CD4-positive, alpha-beta T cell treated with Interleukin-15 for 1 hour (primary cell): ENCODE measurements at places on chromosomes 4 and X.

- no peak for DNase-seq
Observed at GRCh38 chr4:176546975-176547374, 227.2 kb downstream of the SPCS3 start.

DNA sequence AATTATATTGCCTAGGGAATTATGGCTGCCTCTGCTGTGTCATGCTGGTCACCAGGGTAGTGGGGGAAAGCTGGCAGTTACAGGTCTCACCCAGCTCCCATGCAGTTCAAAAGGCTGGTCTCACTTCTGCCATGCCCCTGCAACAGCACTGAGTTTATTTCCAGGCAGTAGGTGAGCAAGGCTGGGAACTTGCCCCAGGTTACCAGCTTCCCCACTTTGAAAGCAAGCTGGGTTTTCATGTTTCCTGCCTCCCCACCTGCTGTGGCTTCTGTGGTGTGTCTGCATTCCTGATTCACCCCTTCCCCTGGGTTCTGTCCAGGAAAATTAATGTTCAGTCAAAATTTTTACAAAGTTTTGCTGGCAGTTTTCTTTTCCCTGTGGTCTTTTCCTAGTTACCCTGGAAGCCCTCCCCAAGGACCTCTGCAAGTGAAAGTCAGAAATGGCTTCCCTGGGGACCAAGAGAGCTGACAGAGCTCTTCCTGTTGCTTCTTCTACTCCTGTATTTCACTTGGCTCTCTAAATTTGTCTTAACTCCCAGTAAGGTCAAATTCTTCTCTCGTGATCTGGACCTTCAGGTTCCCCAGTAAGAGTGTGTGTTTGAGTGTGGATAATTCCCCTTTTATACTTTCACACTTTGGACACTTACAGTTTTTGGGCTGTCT is 58.5 kb upstream of the AGTR2 start:
- no peak for DNase-seq

- no peak for DNase-seq
Observed at GRCh38 chr4:52704661-52705060, 45.6 kb upstream of the USP46 start.

DNA sequence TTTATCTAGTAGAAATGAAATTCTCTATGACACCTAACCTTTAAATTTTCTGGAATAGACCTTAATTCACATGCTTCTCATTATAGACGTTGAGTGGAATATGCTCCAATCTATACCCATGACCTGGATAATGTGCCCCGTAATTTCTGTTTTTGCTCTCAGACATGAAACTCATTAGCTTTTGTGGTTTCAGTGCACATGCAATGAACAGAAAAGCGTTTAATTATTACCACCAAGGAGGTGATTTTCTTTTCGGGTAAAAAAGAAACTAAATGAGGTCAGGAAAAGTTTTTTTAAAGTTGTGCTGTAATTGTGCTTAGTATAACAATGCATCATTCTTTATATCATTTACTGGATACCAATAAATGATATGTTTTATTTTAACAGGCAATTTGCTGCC is 1703.9 kb upstream of the TENM3 start:
- DNase-seq: no peak

DNA sequence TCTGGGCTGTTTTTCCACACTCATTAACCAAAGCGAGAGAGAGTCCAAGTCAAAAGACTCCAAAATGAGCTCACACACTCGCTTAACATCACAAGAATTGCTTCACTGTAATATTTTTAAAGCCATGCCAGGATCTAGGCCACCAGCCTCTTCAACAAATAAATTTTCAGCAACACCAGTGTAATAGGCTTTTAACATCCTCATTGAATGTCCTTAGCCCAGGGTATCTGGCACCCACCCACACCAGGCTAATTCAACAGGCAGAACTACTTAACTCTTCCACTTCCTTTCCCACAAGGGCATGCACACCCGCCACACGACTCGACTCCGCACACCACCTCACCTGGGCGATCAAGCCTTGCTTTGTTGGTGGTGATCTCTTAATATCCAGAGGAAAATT is 34.2 kb downstream of the FAT1 start:
- DNase-seq: no peak

DNA sequence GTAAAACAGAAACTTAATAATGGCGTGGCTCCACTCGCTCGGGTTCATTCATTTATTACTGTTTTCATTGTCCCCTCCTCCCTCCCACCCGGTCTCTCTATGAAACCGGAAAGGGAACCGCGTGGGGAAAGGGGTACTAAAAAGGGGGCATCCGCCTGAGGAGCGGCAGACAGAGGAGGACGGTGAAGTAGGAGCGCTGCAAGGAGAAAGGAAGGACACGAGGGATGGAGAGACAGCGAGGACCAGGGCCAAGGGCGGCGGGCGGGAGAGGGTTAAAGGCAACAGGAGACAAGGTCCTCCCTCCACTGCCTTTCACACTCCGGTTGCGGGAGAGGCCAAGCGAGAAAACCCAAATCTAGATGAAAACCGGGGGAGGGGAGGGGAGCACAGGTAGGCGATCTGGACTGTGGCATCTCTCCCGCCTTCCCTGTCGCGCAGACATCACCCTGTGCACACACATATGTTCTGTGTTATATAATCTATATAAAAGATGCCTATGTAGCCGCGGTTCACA is 829 bp downstream of the ELOVL6 start:
- peak; percentile 35 for DNase-seq

DNA sequence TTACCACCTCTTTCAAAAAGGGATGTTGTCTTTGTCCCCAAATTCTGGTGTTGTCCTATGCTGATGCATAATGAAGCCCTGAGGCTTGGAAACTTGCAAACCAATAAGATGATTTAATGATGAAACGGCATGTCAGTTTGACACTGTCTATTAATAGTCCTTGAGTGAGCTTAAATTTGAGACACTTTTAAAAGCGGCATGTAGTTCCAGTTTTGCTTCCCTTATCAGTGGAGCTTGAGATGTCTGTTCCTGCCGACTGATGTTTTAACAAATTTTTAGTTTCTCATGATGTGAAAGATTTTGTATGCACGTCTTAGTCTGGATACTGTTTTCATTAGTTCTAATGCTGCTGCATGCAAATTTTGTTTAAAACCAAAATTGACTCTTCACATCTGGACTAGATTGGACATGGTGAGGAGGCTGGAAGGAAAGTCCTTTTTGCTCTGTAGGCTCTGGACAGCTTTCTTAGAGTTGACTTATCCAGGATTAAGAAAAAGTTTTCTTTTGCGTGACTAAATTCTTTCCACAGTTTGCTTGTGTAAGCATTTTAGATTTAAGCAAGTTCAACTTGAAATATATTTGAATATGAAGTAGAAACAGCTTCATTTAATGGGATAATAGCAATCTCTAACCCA is 11.7 kb downstream of the C1GALT1C1 start:
- no peak for DNase-seq

DNA sequence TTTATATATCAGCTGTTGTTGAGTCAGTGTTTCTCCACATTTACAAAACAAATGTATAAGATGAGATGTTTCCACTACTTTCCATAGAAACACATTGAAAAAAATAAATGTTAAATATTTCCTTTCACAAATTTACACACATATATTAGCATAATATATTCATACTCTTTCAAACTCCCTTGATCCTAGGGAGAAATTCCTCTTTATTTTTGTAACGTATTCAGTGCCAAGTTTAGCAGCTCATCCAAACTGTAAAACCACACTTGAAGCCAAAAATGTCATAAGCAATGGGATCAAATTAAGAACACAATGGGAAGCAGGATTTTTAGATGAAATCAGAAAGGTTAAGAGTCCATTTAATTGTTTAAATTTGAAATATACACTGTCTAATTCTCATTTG is 381.1 kb upstream of the MAD2L1 start:
- DNase-seq: no peak

DNA sequence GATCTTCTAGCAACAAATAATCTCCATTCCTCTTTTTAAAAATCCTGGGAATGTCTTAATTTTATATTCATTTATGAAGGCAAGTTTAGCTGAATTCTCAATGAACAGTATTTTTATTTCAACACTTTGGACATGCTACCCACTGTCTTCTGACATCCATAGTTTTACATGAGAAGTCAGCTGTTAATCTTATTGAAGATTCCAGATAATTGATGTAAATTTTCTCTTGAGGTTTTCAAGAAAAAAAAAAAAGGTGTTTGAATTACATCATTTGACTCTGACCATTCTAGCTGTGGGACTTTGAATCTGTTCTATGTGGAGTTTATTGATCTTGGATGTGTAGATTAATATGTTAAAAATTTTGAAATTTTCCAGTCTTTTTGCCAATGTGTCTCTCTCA is 28.0 kb downstream of the PDHA2 start:
- DNase-seq: no peak

- no peak for DNase-seq
Observed at GRCh38 chr4:113468165-113469022, 293.1 kb downstream of the CAMK2D start.

- DNase-seq: no peak
Observed at GRCh38 chrX:25034889-25035288, 19.1 kb upstream of the ARX start.

DNA sequence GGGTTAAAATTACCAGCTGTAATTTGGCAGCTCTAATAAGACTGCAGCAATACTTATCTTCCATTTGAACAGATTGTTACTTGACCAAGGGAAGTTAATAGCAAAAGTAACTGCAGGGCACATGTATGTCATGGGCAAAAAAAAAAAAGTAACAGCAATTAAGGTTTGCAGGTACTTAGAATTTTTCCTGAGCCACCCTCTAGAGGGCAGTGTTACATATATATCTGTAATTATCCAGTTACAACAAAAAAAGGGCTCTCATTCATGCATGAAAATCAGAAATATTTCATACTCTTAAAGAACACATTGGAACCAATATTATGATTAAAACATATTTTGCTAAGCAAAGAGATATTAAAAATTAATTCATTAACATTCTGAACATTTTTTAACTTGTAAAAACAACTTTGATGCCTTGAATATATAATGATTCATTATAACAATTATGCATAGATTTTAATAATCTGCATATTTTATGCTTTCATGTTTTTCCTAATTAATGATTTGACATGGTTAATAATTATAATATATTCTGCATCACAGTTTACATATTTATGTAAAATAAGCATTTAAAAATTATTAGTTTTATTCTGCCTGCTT is 25.1 kb downstream of the XIAP start:
- no peak for DNase-seq

- DNase-seq: no peak
Observed at GRCh38 chrX:72330131-72330530, 24.4 kb upstream of the CITED1 start.

- no peak for DNase-seq
Observed at GRCh38 chrX:45372151-45372550, 171.5 kb upstream of the DIPK2B start.

DNA sequence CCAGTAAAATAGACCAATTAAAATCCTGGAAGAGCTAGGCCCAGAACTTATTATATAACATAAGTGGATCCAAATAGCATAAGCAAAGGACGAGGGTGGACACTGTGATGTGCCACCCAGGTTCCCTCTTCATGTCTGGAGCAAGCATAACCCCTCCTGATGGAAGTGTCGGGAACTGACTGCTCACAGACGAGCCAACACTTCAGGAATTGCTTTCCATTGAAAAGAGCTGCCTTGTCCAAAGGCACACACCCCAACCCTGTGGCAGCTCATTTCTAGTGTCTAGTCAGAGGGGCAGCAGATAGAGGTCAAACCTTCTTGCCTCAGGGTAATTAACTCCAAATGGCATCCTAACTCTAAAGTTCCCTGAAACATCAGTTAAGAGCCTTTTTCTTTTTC is 15.3 kb downstream of the DDIT4L start:
- DNase-seq: no peak

- no peak for DNase-seq
Observed at GRCh38 chr4:73021634-73022033, 47.9 kb downstream of the COX18 start.

DNA sequence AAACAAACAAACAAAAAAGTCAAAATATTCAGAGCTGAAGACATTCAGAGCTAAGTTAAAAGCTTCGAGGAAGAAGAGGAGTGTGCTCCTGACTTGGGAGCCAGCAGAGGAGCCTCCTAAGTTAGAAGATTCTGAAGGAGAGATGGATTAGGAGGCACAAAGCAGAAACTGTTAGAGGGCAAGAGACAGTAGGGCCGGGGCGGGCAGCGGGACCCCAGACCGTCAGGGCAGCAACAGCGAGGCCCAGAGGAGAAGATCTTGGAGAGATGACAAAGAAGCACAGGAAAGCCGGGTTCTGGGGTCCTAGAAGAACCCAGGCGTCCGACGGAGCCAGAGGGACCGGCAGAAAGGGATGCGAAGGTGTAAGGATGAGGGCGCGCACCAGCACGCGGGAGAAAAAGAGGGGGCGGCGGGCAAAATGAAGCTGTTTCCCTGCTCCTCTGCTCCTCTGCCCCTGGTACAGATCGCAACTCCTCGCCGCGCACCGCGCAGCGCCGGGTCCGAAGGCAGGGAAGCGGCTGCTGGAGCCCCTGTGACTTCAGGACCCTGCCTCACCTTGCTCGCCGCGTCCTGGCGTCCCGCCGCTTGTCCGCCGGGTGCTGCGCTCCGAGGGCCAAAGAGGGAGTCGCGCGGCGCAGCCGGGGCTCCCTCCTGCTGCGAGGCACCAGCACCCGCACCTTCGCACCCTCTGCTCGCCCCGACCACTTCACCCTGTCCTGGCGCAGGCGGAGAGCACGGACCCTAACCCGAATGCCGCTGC is 477 bp downstream of the KLHL13 start:
- DNase-seq: no peak

DNA sequence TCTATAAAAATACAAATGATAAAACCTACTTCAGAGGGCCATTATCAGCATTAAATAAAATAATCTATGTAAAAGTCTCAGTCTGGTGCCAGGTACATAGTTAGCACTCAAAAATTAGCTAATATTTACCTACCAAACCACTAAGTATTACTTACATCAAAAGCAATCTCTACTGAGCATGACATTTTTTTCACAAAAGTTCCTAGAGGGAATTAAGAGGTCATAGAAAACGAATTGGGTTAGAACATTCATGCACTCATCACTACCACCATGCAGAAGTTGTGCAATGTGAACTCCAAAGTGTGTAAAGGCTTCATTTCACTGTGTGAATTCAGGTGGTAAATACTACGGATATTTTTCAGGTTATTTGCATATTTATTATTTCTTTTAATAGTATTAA is 209.5 kb upstream of the FGF13 start:
- DNase-seq: no peak

GRCh38 chr4:14177987-14178386 is 550.5 kb upstream of the BOD1L1 start:
- DNase-seq: no peak

DNA sequence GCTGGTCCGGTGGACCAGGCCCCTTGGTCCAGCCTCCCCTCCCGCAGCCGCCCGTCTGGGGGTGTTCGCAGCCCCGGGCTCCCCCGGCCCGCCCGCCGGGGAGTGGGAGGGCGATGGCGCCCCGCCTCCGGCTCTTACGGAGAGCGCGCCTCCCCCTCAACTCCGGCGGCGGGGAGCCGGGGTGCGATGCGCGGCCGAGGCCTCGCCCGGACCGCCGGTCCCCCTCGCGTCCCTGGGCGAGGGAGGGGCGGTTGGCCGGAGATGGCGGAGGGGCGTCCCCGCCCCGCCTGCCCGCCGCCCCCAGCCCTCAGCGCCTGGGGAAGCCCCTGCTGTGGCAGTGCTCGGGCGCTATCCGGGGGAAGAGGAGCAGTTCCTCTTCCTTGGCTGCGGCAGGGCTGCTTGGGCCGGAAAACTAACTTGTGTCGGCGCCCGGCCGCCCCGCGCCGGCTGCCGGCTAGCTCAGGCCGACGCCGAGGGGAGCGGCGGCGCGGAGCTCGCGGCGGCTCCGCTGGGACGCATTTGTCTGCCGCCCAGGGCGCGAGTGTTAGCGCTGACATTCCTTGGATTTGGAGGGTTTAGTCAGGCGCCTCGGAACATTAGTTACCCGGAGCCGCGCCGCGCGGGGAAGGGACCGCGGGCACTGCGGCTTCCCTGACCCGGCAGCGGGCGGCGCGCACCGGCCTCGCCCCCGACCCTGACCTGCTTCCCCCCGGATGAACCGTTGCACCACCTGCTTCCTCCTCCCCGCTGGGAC is 994 bp downstream of the GALNT7 start:
- DNase-seq: peak; percentile 77
